Iris pigment epithelial cell (primary cell): ENCODE measurements at places on chromosomes 12 and 14.

- DNase-seq: no peak
Observed at GRCh38 chr14:49553892-49554291, 32.3 kb downstream of the RPS29 start.

- peak; percentile 16 for DNase-seq
Observed at GRCh38 chr12:115922952-115923564, 354.4 kb downstream of the MED13L start.

DNA sequence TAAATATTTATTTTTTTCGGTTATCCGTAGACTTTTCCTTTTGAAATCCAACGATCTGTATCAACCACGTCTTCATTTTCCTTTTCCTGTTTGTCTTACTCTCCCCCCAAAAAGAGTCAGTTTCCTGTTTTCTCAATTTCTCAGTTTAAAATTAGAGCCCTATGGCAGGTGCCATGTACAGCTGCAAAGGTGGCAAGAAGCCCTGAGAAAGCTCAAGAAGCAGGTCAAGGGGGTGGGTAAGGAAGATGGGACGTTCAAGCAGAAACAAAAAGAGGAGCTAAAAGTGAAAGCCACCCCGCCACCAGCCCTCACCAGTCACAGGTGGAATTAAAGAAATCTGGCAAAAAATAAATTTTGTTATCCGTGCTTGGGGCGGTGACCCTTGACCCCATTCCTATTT lies 26.7 kb downstream of the SLC35E3 start:
- no peak for DNase-seq

- DNase-seq: no peak
Observed at GRCh38 chr14:71956920-71957563, 24.8 kb downstream of the RGS6 start.

- no peak for DNase-seq
Observed at GRCh38 chr12:47739297-47739696, 14.0 kb upstream of the ENDOU start.

- DNase-seq: no peak
Observed at GRCh38 chr14:49915085-49915484, 22.2 kb downstream of the ARF6 start.

- DNase-seq: no peak
Observed at GRCh38 chr12:67362526-67362925, 93.4 kb downstream of the CAND1 start.

DNA sequence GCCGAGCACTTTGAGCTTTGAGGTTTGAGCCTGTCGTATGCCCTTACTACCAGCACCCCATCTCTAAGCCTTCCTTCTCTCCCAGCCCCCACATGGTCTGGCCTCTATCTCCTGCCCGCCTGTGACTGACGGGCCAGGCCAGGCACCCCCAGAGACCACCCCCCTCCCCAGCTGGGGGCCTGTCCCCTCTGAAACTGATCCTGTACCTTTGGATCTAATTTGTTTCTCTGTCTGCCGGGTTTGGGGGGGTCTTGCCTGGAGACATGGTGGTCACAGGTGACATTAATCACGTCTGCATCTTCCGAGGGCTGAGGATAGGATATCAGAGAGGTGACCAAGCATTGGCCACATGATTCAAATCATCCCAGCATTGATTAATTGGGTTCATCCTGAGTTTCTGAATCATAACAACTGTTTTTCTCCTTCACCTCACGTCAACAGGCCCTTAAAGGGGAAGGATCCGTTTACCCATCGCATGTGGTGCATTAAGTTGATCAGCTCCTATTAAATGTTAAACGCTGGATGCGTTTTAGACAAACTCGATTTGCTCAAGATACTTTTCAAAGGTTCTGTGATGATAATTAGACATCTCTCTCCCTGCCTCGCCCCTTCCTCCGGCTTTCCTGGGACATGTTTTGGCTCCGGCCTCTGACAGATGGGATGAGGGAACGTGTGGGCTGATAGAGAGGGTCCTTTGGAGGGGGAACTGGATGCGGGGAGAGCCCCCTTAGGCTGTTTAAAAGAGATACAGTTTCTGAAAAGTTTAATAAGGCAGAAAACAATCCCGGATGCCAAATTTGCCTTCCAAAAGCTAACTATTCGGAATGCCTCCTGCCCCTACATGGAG lies 63.3 kb upstream of the TBX3 start:
- DNase-seq: no peak

DNA sequence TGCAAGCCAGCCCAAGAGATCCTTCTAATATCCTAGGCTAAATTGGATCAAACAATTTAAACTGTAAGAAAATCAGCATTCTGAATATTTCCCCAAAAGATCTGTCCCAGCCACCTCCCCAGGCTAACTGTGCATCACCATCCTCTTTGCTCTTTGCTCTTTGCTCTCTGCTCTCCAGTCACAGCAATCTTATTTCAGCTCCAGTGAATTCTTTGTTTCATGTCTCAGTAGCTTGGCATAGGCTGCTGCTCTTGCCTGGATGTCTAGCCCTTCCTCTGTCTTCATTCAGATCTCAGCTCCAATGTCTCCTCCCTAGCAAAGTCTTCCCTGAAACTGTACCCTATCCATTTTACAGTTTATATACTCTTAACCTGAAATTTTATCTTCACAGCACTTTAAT lies 399.8 kb upstream of the USP15 start:
- DNase-seq: no peak

DNA sequence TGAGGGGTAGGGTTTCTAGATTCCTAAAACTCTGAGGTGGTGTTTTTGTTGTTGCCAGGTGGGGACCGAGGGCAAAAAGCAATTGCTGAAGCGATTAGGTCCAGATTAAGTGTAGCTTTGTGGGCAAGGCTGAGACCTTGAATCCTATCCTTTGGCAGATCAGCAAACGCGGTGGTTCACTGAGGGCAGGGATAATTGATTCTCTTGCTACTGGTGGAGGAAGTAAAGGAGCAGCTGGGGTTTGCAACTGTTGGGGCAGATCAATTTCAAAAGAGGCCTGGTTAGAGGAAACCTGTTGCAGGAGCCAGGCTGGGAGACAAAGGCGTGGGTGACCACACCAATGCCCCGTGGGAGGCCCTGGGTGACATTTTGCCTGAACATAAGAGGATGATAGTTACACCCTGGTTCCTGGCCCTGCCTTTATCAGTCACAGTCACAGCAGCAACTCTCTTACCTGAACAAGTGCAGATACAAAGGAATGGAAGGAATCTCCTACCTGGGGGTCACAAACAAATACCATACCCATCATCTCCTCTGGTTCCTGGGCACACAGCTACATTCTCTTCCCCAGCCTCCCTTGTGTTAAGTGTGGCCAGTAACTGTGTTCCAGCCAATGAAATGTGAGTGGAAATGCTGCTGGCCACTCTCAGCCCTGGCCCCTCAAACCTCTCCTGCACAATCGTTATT lies 43.3 kb upstream of the RASSF3 start:
- DNase-seq: no peak

GRCh38 chr12:100926669-100927248 lies 132.2 kb downstream of the ANO4 start:
- DNase-seq: peak; percentile 24

- no peak for DNase-seq
Observed at GRCh38 chr12:122987086-122987951, 6.8 kb downstream of the ARL6IP4 start.

DNA sequence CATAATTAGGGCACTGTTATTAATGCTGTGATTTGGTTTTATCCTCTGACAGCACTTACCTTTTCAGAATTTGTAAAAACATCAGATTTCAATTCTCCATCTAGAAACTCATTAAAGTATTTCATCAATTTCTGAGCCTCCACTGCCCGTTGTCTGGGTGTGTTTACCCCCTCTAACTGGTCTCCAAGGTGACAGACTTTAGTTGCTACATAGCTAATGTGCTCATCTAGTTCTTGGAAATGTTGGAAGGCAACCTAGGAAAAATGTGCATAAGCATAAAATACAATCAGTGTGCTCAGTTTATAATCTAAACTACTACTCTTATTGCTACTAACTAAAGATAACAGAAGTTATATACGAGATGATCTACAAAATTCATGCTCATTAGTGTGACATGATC lies 24.6 kb downstream of the EXOC5 start:
- DNase-seq: peak; percentile 21

- DNase-seq: peak; percentile 65
Observed at GRCh38 chr12:14845350-14845750, 2.0 kb upstream of the ART4 start.

- DNase-seq: no peak
Observed at GRCh38 chr14:105059035-105059924, 6.0 kb downstream of the GPR132 start.

DNA sequence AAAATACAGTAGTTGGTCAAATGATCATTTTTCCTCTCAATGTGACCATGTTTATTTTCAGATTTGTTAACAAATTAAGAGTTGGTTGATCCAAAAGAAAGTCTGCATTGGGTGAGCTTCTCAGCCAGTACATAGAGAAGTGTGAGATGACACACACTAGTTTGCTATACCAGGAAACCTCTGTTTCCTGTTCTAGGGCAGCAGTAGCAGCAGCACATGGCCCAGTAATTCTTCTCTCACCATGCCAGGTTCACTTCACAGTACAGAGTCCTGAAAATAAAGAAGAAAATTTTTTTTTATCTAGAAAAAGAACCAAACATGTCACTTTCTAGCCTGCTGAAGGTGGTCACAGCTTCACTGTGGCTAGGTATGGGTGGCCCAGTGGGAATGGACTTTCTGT lies 250.2 kb upstream of the OR4E1 start:
- no peak for DNase-seq

DNA sequence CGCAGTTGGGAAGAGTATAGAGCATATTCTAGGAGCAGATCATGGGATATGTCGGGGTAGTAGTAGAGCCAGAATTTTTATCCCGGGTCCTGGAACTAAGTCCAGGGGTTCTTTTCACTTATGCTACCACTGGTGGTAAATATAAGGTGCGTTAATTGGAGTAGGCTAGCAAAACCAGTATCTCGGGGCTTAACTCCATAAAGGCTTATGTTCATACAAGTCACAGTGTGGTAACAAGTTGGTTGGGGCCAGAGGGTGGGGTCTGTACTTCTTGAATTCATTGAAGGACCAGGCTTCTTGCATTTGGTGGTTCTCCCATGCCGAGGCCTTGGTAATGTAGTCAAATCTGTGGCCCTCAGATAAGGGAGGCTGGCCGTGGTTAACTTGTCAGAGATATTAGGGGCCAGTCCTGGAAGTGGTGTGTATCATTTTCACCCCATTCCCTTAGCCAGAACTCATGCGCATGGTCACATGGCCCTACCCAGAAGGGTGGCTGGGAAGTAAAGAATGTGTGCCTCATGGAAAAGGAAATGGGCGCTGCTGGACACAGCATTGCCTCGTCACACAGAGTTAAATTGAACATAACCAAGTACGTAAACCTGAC lies 1.5 kb upstream of the ZNF641 start:
- DNase-seq: no peak

DNA sequence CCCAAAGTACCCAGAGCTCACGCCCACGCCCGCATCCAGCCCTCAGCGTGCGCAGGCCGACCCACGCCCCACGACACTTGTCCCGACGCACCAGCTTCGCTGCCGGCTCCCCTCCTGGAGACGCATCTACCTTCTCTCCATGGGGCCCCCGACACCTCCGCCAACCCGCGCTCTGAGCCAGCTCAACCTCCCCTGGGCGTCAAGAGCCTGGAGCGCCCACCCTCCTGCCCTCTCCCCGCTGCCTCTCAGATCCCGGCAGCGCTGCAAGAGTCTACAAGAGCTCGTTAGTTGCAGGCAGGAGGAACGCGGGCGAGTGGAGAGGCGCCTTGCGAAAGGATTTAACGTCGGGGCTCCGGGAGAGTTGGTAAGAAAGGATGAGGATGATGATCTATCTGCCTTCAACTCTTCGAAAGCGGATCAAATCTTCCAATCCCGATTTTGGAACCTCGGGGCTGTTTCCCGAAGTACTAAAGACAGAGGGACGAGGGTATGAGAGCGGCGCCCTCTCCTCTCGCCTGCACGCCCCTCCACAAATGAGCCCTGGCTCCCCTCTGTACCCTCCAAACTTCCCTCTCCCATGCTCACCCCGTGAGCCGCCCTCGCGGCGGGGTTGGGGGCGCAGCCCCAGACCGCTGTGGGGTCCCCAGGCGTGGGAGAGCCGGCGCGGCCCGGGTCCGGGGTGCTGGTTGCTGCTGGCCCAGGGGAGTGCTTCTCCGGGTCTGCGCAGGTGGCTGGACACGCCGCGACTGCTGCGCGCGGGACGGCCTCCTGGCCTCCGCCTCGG lies 979 bp downstream of the LTBP2 start:
- peak; percentile 67 for DNase-seq

DNA sequence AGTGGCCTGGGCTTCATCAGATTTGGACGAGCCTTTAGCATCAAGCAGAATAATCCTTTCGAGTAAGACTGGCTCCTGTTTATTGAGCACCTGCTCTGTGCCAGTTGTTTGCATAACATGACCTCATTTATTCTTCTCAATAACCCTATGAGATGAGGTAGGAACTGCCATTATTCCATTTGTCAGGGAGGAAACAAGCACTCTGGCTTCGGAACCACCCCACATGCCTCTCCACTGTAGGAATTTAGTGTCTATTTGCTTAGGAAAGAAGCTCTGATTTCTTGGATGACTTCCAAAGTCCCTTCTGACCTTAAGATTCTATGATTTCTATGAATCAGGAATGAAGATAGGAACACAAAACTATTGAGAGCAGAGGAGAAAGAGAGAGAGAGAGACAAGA lies 11.0 kb downstream of the SAMD4A start:
- DNase-seq: peak; percentile 75

DNA sequence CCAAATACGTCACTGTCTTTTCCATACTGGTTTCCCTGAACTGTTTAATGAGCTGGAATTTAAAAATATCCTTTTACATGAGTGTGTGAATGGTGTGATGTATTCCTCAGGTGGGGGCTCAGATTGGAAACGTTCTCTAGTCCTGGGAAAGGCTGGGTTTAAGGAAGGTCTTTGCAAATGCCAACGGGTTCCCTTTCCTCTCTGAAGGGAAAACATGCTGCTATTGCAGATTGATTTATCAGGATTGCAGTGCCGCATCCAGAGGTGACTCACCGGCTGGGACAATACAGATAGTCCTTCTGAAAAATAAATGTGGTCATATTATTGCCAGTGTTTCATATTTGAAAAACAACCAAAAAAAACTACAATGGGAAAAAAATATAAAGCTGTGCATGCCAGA lies 193.1 kb upstream of the FLRT2 start:
- DNase-seq: no peak

- no peak for DNase-seq
Observed at GRCh38 chr12:113647048-113647447, 175.4 kb upstream of the LHX5 start.

GRCh38 chr14:81637639-81638038 lies 104.0 kb upstream of the SEL1L start:
- no peak for DNase-seq

DNA sequence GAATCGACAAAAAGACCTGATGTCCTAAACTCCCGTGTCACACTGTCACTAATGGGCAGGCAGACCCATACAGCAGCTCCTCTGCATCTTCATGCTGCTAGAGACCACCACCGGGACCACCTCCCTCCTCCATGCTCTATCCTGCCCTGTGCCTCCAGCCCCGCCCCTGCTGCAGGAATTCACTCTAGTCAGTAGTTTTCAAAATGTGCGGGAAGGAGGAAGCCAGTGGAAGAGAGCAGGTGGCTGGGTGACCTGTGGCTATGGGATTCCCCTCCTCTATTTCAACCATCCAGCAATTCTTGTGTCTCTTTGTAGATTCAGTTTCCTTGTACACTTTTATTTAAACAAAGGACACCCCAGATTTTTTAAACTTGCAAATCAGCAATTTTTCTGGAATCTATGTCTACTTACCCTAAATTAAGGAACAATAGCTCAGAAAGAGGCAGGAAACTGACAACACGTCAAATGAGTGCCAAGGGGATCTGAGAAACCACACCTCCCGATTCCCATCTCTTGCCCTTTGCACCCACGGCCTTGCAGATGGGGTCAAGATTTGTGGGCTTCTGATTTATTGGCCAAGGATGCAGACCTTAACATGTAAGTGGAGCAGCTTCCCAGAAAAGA lies 20.4 kb upstream of the MAP1LC3B2 start:
- no peak for DNase-seq
